ENCODE measurements at places on chromosomes 7 and 10.

DNA sequence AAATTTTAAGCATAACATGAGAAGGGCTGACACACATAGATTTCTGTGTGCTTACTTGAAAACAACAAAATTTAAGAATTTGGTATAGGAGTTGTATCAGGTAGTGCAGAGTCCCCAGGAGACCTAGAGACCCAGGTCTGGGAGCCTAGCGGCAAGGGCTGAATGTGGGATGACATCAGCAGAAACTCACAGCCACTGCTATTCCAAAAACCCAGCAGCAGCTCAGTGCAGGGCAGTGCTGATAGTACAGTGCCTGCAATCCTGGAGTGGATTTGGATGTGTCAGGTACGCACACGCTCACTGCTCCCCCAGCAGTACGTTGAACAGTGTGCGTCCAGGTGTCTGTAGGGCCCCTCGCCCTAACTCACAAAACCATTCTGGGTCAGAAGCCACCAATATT, 87.1 kb downstream of the EGFR start:
- DNase-seq: no peak

- DNase-seq: no peak
These were observed 47.1 kb upstream of the NCAPG2 start for GRCh38 chr7:158751751-158752150.

- no peak for DNase-seq
These were observed 48.3 kb downstream of the ADCYAP1R1 start for GRCh38 chr7:31100445-31100844.

GRCh38 chr10:110017052-110017451, 9.3 kb downstream of the ADD3 start:
- no peak for DNase-seq

GRCh38 chr10:26296360-26296759, 79.8 kb downstream of the GAD2 start:
- no peak for DNase-seq
